ENCODE measurements at places on chromosomes 16 and 17. TPM values are rescaled to one million over a fixed set of nuclear protein-coding genes. Genes with fewer than 3 reads are reported as not detected.
A peak's percentile ranks its signal among the peaks of the same experiment; 100 is the strongest.

DNA sequence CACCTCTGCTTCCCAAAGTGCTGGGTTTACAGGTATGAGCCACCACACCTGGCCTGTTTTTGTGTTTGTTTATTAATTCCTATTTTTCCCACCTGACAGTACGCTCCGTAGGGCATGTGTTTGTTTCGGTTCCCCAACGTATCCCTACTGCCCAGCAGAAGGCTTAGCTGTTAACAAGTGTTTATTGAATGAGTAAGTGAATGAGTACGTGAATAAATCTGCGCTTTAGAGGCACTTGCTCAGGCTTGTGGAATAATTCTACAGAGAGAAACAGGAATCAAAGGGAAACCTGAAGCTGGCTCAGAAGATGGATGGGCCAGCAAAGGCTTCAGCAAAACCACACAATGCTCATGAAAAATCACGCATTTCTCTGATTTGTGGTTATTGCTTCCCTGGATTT, 647.9 kb downstream of the MAF start:
- no peak for DNase-seq
- no peak overlapping the region for H3K4me3 ChIP-seq
- peaks cover 21% of the 10 kb centered on the region for H3K27me3 ChIP-seq
- H3K27ac ChIP-seq: no peak overlapping the region
- peaks cover 11% of the 10 kb centered on the region for H3K4me1 ChIP-seq
- H3K36me3 ChIP-seq: no peaks in the 10 kb centered on the region

DNA sequence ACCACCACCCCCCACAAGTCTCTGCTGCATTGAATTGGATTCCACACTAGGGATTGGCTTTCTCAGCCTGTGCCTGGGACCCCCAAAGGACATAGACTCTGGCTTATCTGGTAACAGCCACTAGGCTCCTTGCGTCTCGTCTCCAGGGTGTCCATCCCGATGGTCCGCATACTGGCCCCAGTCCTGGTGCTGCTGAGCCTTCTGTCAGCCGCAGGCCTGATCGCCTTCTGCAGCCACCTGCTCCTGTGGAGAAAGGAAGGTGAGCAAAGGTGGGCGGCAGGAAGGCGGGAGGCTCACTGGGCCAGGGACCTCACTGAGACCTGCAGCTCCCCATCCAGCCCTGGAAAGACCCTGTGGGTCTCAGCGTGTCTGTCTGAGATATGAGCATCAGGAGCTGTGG, 8.1 kb downstream of the CD300LG start:
- no peak overlapping the region for H3K27ac ChIP-seq
- H3K27me3 ChIP-seq: no peaks in the 10 kb centered on the region
- H3K4me1 ChIP-seq: peaks cover 19% of the 10 kb centered on the region
- no peaks in the 10 kb centered on the region for H3K36me3 ChIP-seq
- DNase-seq: no peak
- H3K4me3 ChIP-seq: no peak overlapping the region

DNA sequence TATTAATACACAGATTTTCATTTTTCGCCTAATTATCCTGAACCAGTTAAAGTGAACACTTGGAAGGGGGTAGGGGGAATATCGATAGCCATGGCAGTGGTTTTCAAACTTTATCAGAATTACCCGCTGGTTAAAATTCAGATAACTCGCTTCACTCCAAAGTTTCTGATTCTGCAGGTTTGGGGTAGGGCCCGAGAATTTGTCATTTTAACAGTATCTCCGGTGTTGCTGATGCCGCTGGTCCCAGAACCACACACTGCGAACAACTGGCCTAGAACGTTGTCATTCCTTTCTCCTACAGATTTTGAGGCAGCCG, 313 bp upstream of the NSRP1 start:
- no peak for DNase-seq
- H3K4me1 ChIP-seq: peaks cover 31% of the 10 kb centered on the region
- peaks cover 8% of the 10 kb centered on the region for H3K36me3 ChIP-seq
- no peaks in the 10 kb centered on the region for H3K27me3 ChIP-seq
- H3K27ac ChIP-seq: peak overlapping the region; percentile 100

- DNase-seq: no peak
- H3K27me3 ChIP-seq: no peaks in the 10 kb centered on the region
- H3K36me3 ChIP-seq: peaks cover 3% of the 10 kb centered on the region
These were observed 598 bp upstream of the PGAP3 start for GRCh38 chr17:39688475-39688835.

GRCh38 chr17:43734376-43734775, 24.2 kb downstream of the SOST start:
- no peaks in the 10 kb centered on the region for H3K36me3 ChIP-seq
- H3K4me3 ChIP-seq: no peak overlapping the region
- no peak overlapping the region for H3K27ac ChIP-seq
- H3K27me3 ChIP-seq: no peaks in the 10 kb centered on the region
- no peak for DNase-seq

GRCh38 chr16:46947900-46948547, 25.4 kb downstream of the DNAJA2 start:
- peak; percentile 27 for DNase-seq
- no peaks in the 10 kb centered on the region for H3K27me3 ChIP-seq
- no peak overlapping the region for H3K4me3 ChIP-seq
- H3K4me1 ChIP-seq: no peaks in the 10 kb centered on the region
- H3K36me3 ChIP-seq: no peaks in the 10 kb centered on the region

GRCh38 chr17:40900809-40901356, 15.8 kb upstream of the KRT20 start:
- H3K36me3 ChIP-seq: no peaks in the 10 kb centered on the region
- H3K27me3 ChIP-seq: peaks cover 39% of the 10 kb centered on the region
- no peak overlapping the region for H3K27ac ChIP-seq
- H3K4me3 ChIP-seq: no peak overlapping the region

DNA sequence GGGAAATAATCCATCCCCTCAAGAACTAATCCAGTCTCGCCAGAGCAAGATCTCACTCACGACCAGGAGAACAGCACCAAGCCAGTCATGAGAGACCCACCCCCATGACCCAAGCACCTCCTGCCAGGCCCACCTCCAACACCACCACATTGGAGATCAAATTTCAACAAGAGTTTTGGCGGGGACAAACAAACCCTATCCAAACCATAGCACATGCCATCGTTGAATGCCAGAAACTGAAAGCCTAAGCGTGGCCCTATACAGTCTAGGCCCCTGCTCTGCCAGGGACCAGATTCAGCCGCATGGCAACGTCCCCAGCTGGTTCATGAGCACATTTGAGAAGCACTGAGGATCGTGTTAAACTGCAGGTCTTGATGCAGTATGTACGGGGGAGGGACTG, 57.3 kb downstream of the AXIN2 start:
- H3K27ac ChIP-seq: no peak overlapping the region
- H3K36me3 ChIP-seq: no peaks in the 10 kb centered on the region

GRCh38 chr16:14015948-14016347, 55.2 kb upstream of the MRTFB start:
- H3K27me3 ChIP-seq: no peaks in the 10 kb centered on the region
- DNase-seq: no peak
- H3K4me1 ChIP-seq: peaks cover 28% of the 10 kb centered on the region
- no peak overlapping the region for H3K27ac ChIP-seq
- no peak overlapping the region for H3K4me3 ChIP-seq

DNA sequence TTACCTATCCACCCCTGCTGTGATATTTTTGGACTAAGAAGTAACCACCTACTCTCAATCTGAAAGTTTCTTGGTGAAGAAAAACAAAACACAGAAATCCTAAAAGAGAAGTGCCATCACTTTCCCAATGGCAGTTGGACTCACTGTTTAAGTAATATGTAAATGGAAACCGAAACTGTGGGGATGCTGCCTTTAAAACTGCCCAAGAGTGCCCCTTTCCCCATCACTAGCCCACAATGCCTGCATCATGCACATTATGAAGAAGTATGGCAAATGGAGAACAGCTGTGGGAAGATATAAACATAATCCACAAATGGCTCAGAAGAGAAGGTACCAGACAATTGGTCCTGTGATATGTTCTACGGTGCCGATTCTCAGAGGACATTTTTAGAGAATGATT, 33.5 kb upstream of the SLC6A2 start:
- H3K4me3 ChIP-seq: no peak overlapping the region
- DNase-seq: no peak
- H3K27me3 ChIP-seq: peaks cover 6% of the 10 kb centered on the region

DNA sequence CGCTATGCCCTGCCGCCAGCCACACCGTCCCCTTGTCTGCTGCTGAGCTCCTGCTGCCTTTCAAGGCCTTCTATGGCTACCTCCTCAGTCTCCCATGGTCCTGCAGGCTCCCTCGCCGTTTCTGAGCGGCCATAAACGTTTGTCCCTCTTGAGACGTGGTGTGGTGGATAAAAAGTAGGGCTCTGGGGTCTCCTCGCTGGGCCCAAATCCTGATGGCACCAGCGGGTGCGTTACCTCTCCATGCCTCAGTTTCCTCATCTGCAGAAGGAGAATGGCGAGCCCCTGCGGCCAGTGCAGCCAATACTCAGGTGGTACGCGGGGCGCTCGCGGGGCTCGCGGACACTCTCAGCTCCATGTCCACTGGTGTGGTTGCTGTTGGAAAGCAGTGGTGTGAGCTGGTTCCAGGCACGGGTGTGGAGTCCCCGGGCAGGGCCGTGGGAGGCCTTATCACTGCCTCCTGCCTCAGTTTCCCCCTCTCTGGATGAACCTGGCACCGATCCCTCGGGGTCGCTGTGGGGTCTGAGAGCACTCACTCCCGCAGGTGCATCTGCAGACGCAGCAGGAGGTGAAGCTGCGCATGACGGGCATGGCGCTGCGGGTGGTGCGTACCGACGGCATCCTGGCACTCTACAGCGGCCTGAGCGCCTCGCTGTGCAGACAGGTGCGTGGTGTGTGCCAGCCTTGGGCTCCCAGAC, 2.5 kb downstream of the SLC25A10 start:
- H3K27ac ChIP-seq: no peak overlapping the region
- no peak for DNase-seq
- peaks cover 29% of the 10 kb centered on the region for H3K27me3 ChIP-seq
- H3K36me3 ChIP-seq: peaks cover 6% of the 10 kb centered on the region

DNA sequence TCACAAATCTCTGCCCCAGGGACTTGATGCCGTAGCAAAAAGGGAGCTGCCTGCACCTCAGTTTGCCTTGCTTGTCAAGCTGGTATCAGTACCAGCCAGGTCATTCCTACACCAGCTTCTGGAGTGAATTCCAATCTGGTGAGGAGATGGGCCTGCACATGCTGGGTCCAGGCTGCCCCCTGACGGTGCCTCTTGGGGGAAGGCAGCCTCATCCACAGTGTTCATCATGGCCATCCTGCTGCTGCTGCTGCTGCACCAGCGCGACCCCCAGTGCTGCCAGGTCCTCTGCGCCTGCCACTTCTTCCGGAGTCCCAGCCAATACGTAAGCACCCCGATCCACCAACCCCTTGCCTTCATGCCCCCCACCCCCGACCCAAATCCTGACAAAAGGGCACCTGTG, 8.3 kb downstream of the MRPL27 start:
- DNase-seq: no peak
- H3K36me3 ChIP-seq: no peaks in the 10 kb centered on the region
- peaks cover 40% of the 10 kb centered on the region for H3K4me1 ChIP-seq
- no peak overlapping the region for H3K27ac ChIP-seq
- peaks cover 3% of the 10 kb centered on the region for H3K27me3 ChIP-seq

DNA sequence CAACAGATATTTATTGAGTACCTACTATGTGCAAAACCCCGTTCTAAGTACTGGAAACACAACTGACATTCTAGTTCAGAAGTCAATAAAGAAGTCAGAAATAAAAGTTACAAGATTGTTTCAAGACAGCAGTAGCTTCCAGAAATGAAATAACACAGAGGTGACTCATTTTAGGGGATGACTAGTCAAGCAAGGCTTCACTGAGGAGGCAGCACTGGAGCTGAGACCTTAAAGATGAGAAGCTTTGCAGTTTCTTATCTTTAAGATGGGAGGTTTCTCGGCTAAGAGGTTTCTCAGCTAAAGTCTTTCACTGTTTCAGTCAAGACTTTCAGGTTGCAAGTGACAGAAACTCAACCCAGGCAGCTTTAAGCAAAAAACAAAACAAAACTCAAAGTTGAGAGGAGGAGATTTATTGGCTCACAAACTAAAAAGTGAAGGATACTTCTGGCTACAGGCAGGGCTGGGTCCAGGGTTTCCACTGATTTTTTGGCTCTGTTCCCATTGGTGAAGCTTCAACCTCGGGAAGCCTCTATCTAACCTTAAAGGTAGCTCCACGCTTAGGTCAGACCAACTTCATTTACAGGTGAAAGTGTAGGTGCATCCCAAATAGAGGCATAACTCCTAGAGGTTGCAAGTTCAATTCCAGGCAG, 7.4 kb upstream of the MMP2 start:
- H3K27me3 ChIP-seq: no peaks in the 10 kb centered on the region
- DNase-seq: no peak
- no peaks in the 10 kb centered on the region for H3K4me1 ChIP-seq
- no peak overlapping the region for H3K4me3 ChIP-seq
- no peaks in the 10 kb centered on the region for H3K36me3 ChIP-seq
- H3K27ac ChIP-seq: no peak overlapping the region

DNA sequence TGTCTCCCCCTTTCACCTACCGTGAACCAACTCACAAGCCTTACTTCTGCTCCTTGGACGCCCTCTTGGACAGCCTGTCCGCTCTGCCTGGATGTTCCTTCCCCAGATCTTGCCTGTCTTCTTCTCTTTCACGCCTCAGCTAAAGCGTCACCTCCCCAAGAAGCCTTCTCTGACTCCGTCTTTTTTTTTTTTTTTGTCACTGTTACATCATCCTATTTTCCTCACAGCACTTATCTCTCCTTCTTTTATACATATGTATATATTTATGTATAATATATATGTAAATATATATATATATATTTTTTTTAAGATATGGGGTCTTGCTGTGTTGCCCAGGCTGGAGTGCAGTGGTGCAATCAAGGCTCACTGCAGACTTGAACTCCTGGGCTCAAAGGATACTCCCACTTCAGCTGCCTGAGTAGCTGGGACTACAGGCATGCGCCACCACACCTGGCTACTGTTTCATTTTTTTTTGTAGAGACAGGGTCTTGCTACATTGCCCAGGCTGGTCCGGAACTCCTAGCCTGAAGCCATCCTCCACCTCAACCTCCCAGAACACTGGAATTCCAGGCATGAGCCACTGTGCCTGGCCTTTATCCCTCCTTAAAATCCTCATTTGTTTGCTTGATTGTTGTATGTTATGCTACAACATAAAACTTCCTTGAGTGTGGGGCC, 16.5 kb upstream of the AKTIP start:
- H3K4me1 ChIP-seq: peaks cover 6% of the 10 kb centered on the region
- DNase-seq: no peak
- H3K27me3 ChIP-seq: no peaks in the 10 kb centered on the region
- no peaks in the 10 kb centered on the region for H3K36me3 ChIP-seq
- H3K27ac ChIP-seq: no peak overlapping the region

HIRIP3 gene
- 34.8 TPM for total RNA-seq

G6PC1 gene
- not detected for total RNA-seq

LLGL2 gene
- total RNA-seq: 3.4 TPM

ZNF205 gene
- 21.1 TPM for total RNA-seq

HAP1 gene
- 1.6 TPM for total RNA-seq

PIRT gene
- 0.07 TPM for total RNA-seq

ACSM3 gene
- 0.48 TPM for total RNA-seq

C17orf50 gene
- total RNA-seq: 0.23 TPM

Measured in neural crest cell (in vitro differentiated cells).